Anterior cingulate cortex (tissue), 58 donors: ENCODE measurements at places on chromosomes 12 and 14.

DNA sequence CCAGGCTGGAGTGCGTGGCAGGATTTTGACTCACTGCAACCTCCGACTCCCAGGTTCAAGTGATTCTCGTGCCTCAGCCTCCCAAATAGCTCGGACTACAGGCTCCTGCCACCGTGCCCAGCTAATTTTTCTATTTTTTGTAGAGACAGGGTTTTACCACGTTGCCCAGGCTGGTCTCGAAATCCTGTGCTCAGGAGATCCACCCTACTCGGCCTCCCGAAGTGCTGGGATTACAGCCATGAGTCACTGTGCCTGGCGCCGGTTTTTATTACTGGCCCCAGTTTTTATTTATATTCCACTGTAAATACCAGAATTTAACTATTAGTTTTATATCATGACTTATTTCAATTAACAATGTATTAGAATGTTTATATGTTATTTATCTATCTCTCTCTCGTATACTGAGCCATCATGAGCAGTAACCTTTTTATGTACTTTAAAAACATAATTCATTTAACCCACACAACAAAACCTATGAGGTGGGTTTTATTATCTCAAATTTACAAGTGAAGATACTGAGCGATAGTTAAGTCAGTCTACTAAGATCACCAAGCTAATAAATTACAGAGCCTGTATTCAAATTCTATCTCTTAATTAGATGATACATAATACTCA is 47.8 kb downstream of the HECTD1 start:
- DNase-seq = no peak

DNA sequence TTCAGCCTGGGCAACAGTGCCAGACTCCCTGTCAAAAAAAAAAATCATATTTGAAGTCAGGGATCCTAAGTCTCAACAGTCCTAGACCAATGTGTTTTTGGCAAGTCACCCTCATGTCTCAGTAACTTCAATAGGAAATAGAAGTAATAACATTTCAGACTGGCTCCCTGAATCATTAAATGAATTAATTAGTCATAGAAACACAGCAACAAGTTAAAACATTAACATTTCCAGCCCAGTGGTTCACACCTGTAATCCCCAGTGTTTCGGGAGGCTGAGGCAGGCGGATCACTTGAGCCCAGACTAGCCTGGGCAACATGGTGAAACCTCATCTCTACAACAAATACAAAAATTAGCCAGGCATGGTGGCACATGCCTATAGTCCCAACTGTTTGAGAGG is 125.2 kb downstream of the GTF2A1 start:
- no peak for DNase-seq

- DNase-seq = no peak
Observed at GRCh38 chr12:57552835-57553313, 3.0 kb downstream of the KIF5A start.

- no peak for DNase-seq
Observed at GRCh38 chr12:2408262-2408661, 355.5 kb downstream of the CACNA1C start.

DNA sequence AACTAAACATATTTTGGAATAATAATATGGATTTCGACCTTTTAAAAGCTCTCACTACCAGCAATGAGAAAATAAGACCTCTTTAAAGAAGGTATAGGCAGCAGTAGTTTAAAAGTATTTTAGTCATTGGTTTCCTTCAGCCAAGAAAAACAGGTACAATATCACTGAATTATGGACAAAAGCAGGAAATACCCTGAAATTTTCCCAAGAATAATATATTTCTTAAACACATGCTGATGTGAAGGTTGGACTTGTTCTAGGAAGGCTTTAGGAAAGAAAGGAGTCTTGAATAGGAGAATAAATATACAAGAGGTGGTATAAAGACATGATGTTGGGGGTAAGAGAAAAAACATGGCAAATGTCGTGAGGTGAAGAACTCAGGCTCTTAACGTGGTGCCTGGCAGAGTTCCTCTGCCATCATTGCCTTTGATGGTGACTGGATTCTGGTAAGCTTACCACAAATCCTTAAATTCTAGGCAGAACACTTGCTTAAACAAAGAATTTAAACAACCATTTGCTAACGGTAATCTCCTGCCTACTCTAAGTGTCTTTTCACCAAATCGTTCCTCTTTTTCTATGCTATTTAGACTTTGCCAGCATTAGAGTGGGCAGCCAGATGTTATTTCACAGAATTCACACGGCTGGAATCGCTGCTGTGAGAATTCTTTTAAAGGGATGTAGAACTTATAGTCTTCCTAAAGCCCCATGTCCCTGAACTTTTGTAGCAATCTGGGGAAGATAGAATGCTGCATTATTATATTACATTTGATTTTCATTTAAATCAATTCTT is 11.9 kb upstream of the NUDT4 start:
- DNase-seq = no peak

GRCh38 chr12:6088921-6089747 is 35.3 kb downstream of the VWF start:
- no peak for DNase-seq

GRCh38 chr12:67647181-67647798 is 1.3 kb upstream of the DYRK2 start:
- no peak for DNase-seq

DNA sequence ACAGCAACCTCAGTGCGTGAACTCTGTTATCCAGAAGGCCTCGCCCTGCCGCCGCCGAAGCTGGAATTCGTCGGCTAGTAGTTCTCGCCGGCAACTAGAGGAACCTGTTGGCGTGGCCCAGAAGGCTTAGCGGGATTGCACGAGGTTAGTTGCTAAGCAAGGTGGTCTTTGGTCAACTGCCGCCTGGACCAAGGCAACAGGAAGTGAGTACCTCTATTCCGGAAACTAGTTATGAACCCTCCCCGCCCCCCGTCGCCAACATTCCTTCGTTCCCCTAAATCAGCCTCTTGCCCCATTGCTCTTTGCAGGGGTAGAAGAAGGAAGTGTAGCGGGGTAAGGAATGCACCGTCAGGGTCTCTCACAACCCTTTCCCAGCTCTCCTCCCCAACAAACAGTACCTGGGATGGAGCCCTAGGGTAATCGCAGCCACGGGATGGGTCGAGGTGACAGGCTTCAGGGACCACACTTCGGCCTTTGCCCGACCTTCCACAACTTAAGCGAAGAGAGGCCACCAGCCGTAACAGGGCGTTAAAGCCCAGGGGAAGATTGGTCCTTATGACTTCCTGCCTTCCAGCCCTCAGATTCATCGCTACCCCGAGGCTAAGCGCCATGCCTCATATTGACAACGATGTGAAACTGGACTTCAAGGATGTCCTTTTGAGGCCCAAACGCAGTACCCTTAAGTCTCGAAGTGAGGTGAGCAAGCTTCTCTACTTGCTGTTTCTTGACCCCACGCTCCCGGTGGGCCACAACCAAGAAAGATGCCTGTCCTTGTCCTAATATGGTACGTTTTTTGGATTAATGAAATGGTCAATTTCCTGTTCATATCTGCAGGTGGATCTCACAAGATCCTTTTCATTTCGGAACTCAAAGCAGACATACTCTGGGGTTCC is at the start of gene GMPR2:
Gene GMPR2, plus strand, starts transcription at position 285 of the 893 bp plus-strand sequence. Its CDS starts 325 bp downstream, at position 610.
- DNase-seq = no peak

GRCh38 chr14:96574633-96575632 is 72.8 kb downstream of the PAPOLA start:
- DNase-seq = no peak

GRCh38 chr12:4719821-4720636 is at the start of gene GALNT8:
TSS of gene GALNT8 (plus strand) at chr12:4720400. CDS start at chr12:4720678, 278 bp downstream.
- no peak for DNase-seq

DNA sequence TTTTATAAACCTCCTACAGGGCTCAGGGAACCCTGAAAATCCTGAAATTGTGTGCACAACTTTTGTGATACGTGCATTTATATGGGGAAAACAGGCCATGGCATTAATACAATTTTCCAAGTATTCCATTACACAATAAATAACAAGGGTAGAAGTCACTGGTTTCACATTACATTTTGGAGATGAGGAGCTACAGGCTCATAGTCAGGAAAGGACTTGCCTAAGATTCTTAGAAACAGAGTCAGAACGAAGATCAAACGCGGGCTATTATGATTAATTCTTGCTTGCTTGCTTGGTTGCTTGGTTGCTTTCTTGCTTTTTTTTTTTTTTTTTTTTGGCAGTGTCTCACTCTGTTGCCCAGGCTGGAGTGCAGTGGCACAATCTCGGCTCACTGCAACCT is 16.7 kb downstream of the NOS1 start:
- DNase-seq = no peak

DNA sequence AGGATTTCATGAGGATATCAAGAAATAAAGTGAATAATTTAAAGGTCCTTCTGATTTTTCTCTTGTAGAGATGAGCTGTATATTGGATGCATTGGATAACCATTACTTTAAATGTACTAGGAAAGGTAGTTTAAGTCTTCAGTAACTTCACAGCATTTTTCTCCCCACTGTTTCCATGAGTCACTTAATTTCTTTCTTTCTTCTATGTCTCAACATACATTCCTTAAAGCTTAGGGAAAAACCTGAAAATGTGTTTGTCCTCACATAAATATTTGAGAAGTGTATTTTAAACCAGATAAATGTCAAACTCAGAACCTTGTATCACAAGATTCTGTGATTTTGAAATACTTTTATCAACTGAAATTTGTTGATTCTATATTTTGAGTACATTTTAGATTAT is 1970.2 kb upstream of the FLRT2 start:
- no peak for DNase-seq

- no peak for DNase-seq
Observed at GRCh38 chr12:6303071-6303470, 7.4 kb upstream of the PLEKHG6 start.

GRCh38 chr12:54046809-54047159 is 6.9 kb upstream of the HOXC4 start:
- DNase-seq = no peak

DNA sequence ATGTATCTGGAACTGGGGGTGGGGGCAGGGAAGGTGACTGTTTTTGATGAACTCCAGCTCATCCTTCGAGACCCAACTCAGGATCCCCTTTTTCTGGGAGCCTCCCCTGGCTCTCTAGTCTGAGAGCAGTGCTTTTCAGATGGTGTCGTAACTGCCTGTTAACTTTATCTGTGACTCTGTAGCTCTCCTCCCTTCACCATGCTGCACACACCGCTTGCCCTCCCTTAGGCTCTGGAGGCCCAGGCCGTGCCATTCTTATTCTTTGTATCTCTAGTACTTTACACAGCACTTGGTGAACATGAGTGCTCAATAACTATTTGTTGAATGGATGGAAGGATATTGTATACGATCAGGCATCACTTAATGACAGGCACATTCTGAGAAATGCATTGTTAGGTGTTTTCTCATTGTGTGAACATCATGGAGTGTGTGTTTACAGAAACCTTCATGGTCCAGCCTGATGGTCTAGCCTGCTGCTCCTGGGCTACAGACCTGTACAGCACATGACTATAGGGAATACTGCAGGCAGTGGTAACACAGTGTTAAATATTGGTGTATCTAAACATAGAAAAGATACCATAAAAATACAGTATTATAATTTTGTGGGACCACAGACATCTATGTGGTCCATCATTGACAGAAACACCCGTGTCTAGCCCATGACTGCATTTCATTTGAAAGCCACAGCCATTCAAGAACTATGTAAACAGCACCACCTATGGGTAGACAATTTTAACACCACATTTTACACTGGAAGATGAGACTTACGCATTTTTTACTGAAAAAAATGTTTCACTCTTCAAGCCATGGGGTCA is 91.8 kb downstream of the EML1 start:
- DNase-seq = no peak

- DNase-seq = no peak
Observed at GRCh38 chr14:70392676-70393075, 24.2 kb downstream of the SYNJ2BP start.

DNA sequence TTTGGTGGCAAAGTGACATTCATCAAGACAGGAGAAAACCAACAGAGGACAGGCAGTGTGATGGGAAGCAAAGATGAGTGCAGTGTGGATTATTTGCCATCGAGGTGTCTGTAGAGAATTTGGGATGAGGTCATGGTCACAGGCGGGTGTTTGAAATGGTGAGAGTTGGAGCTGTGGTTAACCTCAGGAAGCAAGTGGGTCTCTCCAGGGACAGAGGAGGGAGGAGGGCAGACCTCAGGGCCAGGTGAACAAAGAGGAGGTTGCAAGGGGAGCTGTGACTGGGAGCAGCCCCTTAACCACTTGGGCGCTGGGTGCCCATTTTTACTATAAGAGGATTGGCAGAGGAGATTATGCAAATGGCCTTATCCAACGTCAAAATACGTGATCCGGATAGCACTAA is 7.0 kb downstream of the FZD10 start:
- DNase-seq = no peak

DNA sequence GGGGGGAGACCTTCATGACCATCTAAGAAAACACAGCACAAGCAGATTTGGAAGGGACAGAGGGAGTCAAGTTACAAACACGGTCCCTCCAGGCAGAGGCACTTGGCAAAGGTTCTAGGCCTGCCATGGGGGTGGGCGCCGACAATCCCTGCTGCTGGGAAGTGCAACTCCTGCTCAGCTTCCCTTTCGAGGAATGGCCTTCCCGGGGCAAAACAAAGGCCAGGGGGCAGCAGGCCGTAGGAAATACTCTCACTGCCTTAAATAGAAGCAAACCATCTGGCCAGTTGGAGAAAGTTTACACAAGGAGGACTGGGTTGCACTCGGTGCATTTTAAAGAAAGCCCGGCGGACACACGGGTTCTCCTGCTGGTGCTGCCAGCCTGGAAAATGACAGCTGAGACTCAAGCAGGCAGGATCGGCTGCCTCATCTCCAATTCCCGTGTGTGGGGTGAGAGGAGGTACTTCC is 65.8 kb downstream of the ITPK1 start:
- no peak for DNase-seq

GRCh38 chr14:96363751-96364336 is 518 bp downstream of the GSKIP start:
- peak; percentile 48 for DNase-seq

DNA sequence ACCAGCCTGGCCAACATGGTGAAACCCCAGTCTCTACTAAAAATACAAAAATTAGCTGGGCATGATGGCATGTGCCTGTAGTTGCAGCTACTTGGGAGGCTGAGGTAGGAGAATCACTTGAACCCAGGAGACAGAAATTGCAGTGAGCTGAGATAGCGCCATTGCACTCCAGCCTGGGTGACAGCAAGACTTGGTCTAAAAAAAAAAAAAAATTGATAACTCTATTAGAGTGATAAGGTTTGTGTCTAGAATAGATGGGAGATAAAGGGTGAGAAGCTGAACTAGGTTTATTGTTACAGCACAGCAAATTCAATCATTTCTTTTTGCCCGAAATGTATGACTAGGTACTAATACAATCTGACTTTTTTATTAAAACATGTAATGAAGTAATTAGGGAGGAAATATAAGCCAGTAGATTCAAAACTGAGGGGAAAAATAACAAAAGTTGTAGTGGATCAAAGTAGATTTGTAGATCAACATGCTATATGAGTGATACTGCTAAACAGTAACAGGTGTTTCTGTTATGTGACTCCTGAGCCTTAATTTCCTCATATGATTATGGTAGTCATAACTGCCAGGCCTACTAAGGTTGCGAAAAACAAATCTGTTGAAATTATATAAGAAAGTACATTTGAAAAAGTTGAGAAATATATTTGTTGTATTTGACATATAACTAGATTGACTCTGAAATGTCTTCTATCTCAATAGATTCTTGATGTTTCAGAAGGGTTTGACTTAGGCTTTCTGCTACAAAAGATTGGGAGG is 83.6 kb downstream of the WNK1 start:
- DNase-seq = no peak

- DNase-seq = no peak
Observed at GRCh38 chr12:59792647-59793046, 196.8 kb downstream of the SLC16A7 start.

- no peak for DNase-seq
Observed at GRCh38 chr12:101695706-101696105, 1.7 kb upstream of the CHPT1 start.
